ENCODE measurements at places on chromosomes 12 and 14. TPM values are rescaled to one million over a fixed set of nuclear protein-coding genes. Genes with fewer than 3 reads are reported as not detected.

The DCN gene
- total RNA-seq, result 318 TPM

The HRK gene
- total RNA-seq, result 0.60 TPM

The PHETA1 gene
- 6.4 TPM for total RNA-seq

The PYGL gene
- total RNA-seq, result 18.6 TPM

The KRT79 gene
- total RNA-seq, result not detected

The IFNG-AS1 gene
- not detected for total RNA-seq

The PRICKLE1 gene
- total RNA-seq, result 1.7 TPM

DNA sequence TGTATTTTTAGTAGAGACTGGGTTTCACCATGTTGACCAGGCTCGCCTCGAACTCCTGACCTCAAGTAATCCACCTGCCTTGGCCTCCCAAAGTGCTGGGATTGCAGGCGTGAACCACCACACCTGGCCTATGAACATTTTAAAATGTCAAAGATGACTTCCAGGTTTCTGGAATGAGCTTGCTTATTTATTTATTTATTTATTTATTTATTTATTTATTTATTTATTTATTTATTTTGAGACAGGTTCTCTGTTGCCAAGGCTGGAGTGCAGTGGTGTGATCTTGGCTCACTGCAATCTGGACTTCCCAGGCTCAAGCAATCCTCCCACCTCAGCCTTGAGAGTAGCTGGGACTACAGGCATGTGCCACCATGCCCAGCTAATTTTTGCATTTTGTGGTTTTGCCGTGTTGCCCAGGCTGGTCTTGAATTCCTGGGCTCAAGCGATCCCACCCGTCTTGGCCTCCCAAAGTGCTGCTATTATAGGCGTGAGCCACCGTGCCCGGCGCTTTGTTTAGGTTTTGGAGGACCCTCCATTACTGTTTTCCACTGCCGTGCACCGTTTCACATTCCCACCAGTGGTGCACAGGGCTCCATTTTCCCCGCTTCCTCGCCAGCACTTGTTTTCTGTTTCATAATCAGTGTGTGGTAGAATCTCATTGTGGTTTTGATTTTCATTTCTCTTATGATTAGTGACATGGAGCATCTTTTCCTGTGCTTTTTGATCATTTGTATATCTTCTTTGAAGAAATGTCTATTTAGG is 6.4 kb upstream of the CFAP251 start:
- no peak overlapping the region for H3K4me3 ChIP-seq
- H3K4me1 ChIP-seq, result no peaks in the 10 kb centered on the region
- no peak for DNase-seq
- no peak overlapping the region for H3K27ac ChIP-seq

- H3K27me3 ChIP-seq, result no peaks in the 10 kb centered on the region
- peaks cover 13% of the 10 kb centered on the region for H3K4me1 ChIP-seq
- no peak overlapping the region for H3K27ac ChIP-seq
- no peaks in the 10 kb centered on the region for H3K36me3 ChIP-seq
- H3K4me3 ChIP-seq, result no peak overlapping the region
Measured at GRCh38 chr14:51336734-51337133, 96.7 kb downstream of the TMX1 start.

DNA sequence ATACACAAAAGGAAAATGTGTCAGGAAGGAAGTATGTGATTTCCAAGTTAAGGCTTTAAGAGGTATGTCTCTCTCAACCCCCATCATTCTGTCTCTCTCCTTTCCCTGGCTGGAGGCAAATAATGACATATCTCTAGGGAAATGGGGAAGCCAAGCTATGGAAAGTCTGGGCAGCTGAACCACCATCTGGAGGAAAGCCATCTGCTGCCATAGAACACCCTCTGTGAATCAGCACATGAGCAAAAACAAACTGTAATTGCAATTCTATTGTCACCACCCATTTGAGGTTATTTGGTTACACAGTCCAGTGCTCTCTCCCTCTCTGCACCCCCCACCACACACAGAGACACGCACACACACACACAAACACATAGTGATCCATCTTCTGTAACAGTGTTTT is 766.2 kb downstream of the FLRT2 start:
- H3K27ac ChIP-seq, result no peak overlapping the region
- H3K27me3 ChIP-seq, result no peaks in the 10 kb centered on the region
- no peaks in the 10 kb centered on the region for H3K36me3 ChIP-seq
- no peak for DNase-seq

- H3K4me1 ChIP-seq, result no peaks in the 10 kb centered on the region
- no peaks in the 10 kb centered on the region for H3K36me3 ChIP-seq
- H3K27ac ChIP-seq, result no peak overlapping the region
- DNase-seq, result no peak
- no peak overlapping the region for H3K4me3 ChIP-seq
- no peaks in the 10 kb centered on the region for H3K27me3 ChIP-seq
Measured at GRCh38 chr14:48967419-48967818, 618.8 kb downstream of the RPS29 start.

DNA sequence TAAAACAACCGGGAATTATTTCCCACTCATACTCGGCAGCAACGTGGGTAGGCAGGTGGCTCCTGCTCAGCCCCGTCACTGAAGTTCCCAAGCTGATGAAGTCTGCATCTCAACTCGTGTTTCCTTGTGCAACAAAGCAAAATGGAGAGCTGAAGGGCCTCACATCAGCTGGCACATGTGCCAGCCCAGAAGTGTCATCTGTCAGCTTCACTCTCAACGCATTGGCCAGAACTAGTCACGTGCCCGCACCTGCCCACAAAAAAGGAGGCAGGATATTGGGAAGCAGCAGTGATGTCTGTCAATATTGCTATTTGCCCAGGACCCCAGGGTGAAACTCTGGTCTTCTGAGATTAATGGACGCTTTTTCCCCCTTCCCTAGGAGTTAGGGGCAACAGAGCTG is 344.0 kb downstream of the BCL11B start:
- H3K4me1 ChIP-seq, result no peaks in the 10 kb centered on the region
- no peaks in the 10 kb centered on the region for H3K27me3 ChIP-seq
- no peak for DNase-seq
- H3K4me3 ChIP-seq, result no peak overlapping the region
- H3K36me3 ChIP-seq, result no peaks in the 10 kb centered on the region

DNA sequence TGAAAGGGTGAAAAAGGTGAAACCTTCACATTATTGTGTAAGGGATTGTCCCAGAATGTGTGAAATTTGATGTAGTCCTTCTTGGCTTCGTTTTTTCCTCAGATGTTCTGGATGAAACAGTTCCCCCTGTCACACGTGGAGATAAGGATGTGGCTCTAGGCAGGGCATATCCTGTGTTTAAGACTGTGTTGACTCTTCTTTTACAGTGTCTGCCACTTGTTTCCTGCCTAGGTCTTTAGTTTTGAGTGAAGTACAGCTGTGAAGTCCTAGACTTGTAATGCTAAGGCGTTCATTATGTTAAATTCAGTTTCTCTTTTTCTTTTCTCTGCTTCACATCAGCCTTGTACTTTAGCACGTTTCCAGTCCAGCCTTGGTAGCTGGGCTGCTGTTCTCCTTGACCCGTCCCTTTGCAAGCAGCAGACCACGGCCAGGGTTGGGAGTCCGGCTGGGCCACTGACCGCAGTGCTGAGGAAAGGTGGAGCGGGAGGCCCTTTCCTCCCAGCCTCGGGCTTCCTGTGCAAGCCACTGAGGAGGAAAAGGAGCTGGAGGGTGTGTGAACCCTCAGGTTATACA is 59.1 kb downstream of the RASSF3 start:
- H3K4me3 ChIP-seq, result peak overlapping the region; percentile 15
- H3K27ac ChIP-seq, result peak overlapping the region; percentile 44
- H3K27me3 ChIP-seq, result no peaks in the 10 kb centered on the region
- H3K4me1 ChIP-seq, result peaks cover 38% of the 10 kb centered on the region

- DNase-seq, result no peak
- H3K36me3 ChIP-seq, result no peaks in the 10 kb centered on the region
Measured at GRCh38 chr12:49669796-49670195, 37.4 kb downstream of the FMNL3 start.

DNA sequence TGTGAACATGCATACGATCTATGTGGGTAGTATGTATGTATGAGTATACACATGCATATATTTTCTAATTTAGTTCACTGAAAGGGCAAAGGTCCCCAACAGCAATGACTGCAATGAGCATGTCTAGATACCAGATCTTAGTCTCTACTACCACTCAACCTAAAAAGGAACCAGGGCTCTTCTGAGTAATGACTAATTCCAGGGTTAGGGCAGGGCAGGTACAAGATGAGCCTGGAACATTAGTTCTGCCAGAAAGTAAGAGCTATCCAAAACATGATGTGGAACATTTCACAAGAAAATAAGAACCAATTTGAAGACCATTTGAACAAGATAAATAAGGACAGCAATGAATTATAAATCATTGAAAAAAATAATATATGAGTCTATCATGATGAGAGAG is 91.3 kb upstream of the PDZRN4 start:
- no peaks in the 10 kb centered on the region for H3K4me1 ChIP-seq
- no peak for DNase-seq
- no peaks in the 10 kb centered on the region for H3K36me3 ChIP-seq
- H3K4me3 ChIP-seq, result no peak overlapping the region

DNA sequence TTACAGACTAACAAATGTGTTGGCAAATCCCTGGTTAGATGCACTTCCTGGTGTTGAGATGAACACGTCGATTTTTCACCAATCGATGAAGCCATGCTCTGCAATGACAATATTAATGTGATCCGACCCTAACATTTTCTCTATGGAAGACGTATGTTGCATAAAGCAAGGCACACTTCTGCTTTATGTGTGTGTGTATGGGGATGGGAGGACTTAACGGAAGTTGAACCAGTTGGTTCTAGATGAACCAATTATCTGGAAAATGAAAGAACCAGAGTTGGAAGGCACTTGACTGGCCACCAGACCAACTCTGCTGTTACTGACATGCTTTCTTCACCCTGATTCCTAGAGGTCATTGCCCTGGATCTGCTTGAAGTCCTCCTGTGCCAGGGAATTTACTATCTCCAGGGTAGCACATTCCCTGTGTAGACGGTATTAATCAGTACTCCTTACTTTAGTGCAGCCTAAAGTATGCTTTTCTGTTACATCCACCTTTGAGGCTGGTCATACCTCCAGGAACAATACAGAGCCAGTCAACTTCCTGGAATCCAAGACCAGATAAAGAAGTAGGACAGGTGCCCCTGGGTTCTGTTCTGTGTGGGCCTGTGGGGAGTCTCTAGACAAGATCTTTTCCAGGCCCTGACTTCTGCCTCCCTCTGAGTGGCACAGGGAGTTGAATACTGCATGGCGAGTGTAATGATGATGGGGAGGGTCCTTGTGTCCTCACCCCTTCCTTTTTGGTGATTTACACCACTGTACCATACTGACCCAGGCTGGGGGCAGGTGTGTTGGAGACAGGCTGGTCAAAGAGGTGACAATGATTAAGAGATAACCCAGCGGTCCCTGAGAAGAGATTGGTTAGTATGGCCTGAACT is 4.1 kb downstream of the SDR39U1 start:
- H3K27ac ChIP-seq, result no peak overlapping the region
- H3K4me3 ChIP-seq, result no peak overlapping the region
- H3K27me3 ChIP-seq, result no peaks in the 10 kb centered on the region
- H3K4me1 ChIP-seq, result peaks cover 35% of the 10 kb centered on the region

DNA sequence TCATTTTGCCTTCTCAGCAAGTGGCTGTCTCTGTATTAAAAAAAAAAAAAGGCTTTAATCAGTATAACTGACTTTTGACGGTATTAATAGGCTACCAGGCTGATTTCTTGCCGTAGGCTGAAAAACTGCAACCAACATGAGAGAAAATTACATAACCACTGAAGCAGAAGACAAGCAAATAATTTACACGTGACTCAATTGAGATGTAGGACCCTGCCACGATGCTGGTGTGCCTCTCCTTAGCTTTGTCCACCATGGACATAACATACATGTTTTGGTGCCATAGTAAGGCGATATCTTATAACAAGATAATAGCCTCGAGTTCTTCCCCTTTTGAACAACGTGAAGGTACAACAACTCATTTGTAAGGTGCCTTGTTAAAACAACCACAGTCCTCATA is 88.7 kb upstream of the GRIP1 start:
- no peaks in the 10 kb centered on the region for H3K36me3 ChIP-seq
- H3K27ac ChIP-seq, result no peak overlapping the region

- H3K27ac ChIP-seq, result no peak overlapping the region
- H3K36me3 ChIP-seq, result no peaks in the 10 kb centered on the region
- no peaks in the 10 kb centered on the region for H3K27me3 ChIP-seq
- H3K4me1 ChIP-seq, result no peaks in the 10 kb centered on the region
Measured at GRCh38 chr12:27237790-27238771, 6.0 kb upstream of the STK38L start.

DNA sequence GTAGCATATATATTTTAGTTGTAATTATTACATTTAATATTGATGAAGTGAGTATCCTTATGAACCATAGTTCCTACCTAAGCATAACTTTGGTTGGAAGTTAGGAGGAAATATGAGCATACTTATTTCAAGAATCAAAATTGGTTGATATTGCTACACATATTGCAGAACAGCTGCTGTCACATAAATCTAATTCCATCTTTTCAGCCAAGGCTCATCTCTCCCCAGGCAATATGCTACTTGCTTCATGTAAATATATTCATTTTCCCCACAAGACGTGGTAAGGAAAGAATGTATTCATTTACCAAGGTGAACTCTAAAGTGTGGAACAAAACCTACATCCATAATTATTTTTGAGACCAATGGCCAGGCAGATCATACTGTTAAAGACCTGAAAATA is 62.5 kb upstream of the HIF1A start:
- H3K27ac ChIP-seq, result no peak overlapping the region
- H3K4me1 ChIP-seq, result peaks cover 14% of the 10 kb centered on the region
- H3K27me3 ChIP-seq, result no peaks in the 10 kb centered on the region
- no peak overlapping the region for H3K4me3 ChIP-seq
- no peak for DNase-seq

All from psoas muscle (tissue), 8 donors.